CD4-positive, alpha-beta T cell (primary cell): ENCODE measurements at places on chromosomes 3 and 15.

DNA sequence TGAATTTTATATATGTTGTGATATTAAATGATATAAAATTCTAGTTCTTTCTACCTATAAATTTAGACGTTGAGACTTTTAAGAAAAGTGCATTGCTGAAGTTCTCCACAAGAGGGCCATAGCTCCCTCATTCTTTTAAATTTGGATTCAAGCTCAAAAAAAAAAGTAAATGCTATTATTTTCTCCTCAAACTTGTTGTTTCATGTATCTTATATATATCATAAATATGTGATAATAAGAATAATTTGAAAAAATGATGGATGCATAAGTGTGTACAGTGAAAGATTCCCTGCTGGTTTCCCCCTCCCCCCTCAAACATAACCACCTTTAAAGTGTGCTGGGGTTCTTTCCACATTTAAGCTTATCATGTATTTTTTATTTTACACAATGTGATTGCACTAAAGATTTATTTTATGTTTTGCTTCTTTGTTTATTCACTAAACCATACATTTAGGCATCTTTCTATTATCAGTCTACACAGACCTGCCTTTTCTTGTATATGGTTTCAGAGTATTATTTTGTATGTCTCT is 769.4 kb upstream of the GOLIM4 start:
- no peak for DNase-seq
- H3K27ac ChIP-seq = no peak overlapping the region
- no peaks in the 10 kb centered on the region for H3K4me1 ChIP-seq

DNA sequence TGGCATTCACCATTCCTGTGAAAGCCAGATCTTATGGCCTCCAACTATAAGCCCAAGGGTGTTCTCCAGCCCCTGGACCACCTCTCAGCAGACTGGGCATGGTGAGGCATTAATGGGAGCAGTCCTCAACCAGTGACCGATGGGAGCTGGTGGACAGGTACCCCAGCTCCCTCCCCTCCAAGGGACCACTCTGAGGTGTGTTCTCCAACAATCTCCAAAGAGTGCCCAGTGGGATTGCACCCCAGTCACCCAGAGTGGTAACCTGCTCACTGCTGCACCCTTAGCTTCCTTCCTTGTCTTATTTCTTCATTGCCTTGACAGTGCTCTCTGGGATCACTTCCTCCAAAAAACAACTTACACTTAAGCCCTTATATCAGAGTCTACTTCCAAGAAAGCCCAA is 8.2 kb upstream of the ITGA11 start:
- no peaks in the 10 kb centered on the region for H3K4me1 ChIP-seq
- no peak for DNase-seq
- no peaks in the 10 kb centered on the region for H3K36me3 ChIP-seq
- H3K4me3 ChIP-seq = no peak overlapping the region

- no peak overlapping the region for H3K27ac ChIP-seq
- no peak overlapping the region for H3K4me3 ChIP-seq
- no peak for DNase-seq
Measured at GRCh38 chr3:54891540-54891897, 36.3 kb downstream of the LRTM1 start.

- no peak for DNase-seq
- no peaks in the 10 kb centered on the region for H3K4me1 ChIP-seq
- no peak within 1 kb of the TSS for H3K27ac ChIP-seq
- H3K27me3 ChIP-seq = no peaks in the 10 kb centered on the region
- no peak within 1 kb of the TSS for H3K4me3 ChIP-seq
Measured at GRCh38 chr3:19934098-19934566, at the start of gene EFHB. Gene EFHB, minus strand, starts transcription at chr3:19934217. Its CDS starts 199 bp downstream, at chr3:19934018.

DNA sequence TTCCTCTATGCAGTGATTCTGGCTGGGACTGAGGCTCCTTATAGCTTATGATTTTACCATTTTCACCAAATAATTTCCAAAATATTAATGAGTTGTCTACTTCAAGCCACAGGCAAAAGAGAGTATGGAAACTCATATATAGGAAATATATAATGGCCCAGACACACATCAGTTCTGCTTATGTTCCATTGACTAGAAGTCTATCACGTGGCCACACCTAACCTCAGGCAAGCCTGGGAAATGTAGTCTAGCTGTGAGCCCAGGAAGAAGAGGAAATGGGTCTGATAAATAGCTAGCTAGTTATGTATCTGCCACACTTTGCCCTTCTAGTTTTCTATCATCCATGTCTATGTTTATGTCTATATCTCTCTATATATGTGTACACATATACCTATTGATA is 195.1 kb downstream of the OTOL1 start:
- H3K4me3 ChIP-seq = no peak overlapping the region
- no peak overlapping the region for H3K27ac ChIP-seq
- no peaks in the 10 kb centered on the region for H3K36me3 ChIP-seq
- H3K27me3 ChIP-seq = no peaks in the 10 kb centered on the region
